WTC11 (cell line): ENCODE measurements at places on chromosomes 11 and 22.

- H3K27me3 ChIP-seq: no peaks in the 10 kb centered on the region; the same call in 1 of the 2 replicates
- no peak for DNase-seq
- no peaks in the 10 kb centered on the region for H3K36me3 ChIP-seq
Observed at GRCh38 chr22:30235687-30236170, 10.8 kb downstream of the LIF start.

DNA sequence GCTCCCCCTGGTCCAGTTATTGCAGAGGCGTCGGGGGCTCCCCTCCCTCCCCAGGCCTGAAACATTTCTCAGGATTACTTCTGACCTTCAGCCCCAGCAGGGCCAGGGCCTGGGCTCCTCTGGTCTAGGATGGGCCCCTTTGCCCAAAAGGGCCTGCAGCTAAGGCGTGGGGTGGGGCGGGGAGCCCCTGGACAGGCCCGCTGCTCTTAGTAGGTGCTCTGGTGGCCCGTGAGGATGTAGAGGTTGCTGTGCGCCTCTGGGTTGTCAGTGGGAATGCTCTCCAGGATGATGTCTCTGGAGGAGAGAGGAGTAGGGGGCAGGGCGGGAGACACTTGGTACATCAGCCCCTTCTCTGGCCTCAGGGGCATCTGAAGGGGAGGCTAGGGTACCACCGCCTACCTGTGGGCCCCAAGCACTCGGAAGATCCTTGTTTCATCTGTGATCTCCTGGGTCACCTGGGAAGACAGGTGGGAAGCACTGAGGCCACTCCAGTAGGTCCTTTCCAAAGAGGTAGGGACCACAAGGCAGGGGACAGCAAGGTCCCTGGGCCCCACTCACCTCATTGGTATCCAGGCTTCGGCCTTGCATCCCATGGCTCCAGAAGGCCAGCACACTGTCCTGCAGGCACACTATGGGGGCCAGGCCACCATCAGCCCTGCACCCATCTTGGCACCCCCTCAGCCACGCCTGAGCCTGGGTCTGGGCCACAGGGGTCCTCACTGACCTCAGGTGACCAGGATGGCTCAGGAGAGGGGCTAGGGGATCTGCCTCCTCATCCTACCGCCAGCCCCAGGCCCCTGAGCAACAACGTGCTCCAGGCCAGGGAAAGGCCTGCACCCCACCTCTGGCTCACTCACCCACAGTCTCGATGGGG is 11.2 kb upstream of the SF1 start:
- no peaks in the 10 kb centered on the region for H3K27me3 ChIP-seq
- no peak for DNase-seq
- H3K4me1 ChIP-seq: no peaks in the 10 kb centered on the region
- H3K4me3 ChIP-seq: no peak overlapping the region
- H3K27ac ChIP-seq: no peak overlapping the region

DNA sequence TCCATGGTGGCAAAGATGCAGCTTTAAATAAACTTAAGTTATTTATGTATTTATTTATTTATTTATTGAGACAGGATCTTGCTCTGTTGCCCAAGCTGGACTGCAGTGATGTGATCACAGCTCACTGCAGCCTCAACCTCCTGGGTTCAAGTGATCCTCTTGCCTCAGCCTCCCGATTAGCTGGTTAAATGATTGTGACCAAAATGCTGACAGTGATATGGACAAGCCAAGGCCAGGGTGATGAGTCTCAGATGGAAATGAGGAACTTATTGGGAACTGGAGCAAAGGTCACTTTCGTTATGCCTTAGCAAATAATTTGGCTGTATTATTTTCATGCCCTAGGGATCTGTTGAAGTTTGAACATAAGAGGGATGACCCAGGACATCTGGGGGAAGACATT is 9.3 kb upstream of the LRP5 start:
- H3K4me3 ChIP-seq: no peak overlapping the region
- no peak for DNase-seq
- H3K4me1 ChIP-seq: no peaks in the 10 kb centered on the region
- no peak overlapping the region for H3K27ac ChIP-seq

GRCh38 chr11:56764976-56765375 is 16.5 kb upstream of the OR9G4 start:
- H3K36me3 ChIP-seq: no peaks in the 10 kb centered on the region
- H3K27ac ChIP-seq: no peak overlapping the region
- DNase-seq: no peak
- no peaks in the 10 kb centered on the region for H3K27me3 ChIP-seq
- H3K4me1 ChIP-seq: no peaks in the 10 kb centered on the region
- no peak overlapping the region for H3K4me3 ChIP-seq

GRCh38 chr11:81495699-81496292 is 1237.9 kb downstream of the FAM181B start:
- no peak overlapping the region for H3K4me3 ChIP-seq
- DNase-seq: no peak
- no peak overlapping the region for H3K27ac ChIP-seq
- H3K36me3 ChIP-seq: no peaks in the 10 kb centered on the region
- peaks cover 46% of the 10 kb centered on the region for H3K4me1 ChIP-seq

- peaks cover 28% of the 10 kb centered on the region for H3K36me3 ChIP-seq
- H3K27ac ChIP-seq: no peak overlapping the region
- H3K27me3 ChIP-seq: peaks cover 23% of the 10 kb centered on the region
- H3K4me1 ChIP-seq: peaks cover 19% of the 10 kb centered on the region
- no peak overlapping the region for H3K4me3 ChIP-seq
Observed at GRCh38 chr22:45491841-45492240, 10.8 kb upstream of the FBLN1 start.

- peak overlapping the region; percentile 85 for H3K27ac ChIP-seq
- peaks cover 51% of the 10 kb centered on the region for H3K4me1 ChIP-seq
- 0 out of 2 replicates have a peak, but pooled peaks cover 3% of the 10 kb centered on the region for H3K36me3 ChIP-seq
- DNase-seq: no peak
- H3K4me3 ChIP-seq: no peak overlapping the region
Observed at GRCh38 chr22:29689206-29689879, 30.5 kb upstream of the CABP7 start.

DNA sequence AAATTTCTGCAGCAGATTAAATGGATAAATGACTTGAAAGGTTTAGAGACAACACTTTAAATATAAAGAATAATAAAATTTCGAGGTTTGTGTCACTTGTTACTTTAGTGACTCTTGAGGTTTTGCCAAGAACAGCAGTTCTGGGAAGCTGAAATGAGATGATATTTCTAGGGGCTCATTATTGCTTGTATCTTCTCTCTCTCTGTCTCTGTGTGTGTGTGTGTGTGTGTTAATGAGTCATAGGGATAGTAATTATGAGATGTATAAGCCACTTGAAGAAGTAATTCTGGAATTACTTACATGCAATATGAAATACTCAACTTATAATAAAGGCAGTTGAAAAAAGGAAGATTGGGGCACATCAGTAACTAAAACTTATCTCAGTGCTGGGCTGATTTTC is 9.6 kb upstream of the OR10G7 start:
- no peaks in the 10 kb centered on the region for H3K27me3 ChIP-seq
- H3K4me1 ChIP-seq: no peaks in the 10 kb centered on the region
- no peak for DNase-seq
- no peak overlapping the region for H3K4me3 ChIP-seq
- H3K27ac ChIP-seq: no peak overlapping the region

- H3K36me3 ChIP-seq: no peaks in the 10 kb centered on the region
- no peak overlapping the region for H3K27ac ChIP-seq
- peaks cover 4% of the 10 kb centered on the region; the same call in 1 of the 2 replicates for H3K27me3 ChIP-seq
- H3K4me3 ChIP-seq: peak overlapping the region; percentile 3; the same call in 1 of the 2 replicates
Observed at GRCh38 chr11:27395556-27396258, 32.7 kb upstream of the CCDC34 start.

GRCh38 chr11:73192272-73192671 is 25.8 kb upstream of the P2RY2 start:
- peak; percentile 5 for DNase-seq
- no peak overlapping the region for H3K27ac ChIP-seq
- H3K4me3 ChIP-seq: no peak overlapping the region
- peaks cover 10% of the 10 kb centered on the region for H3K4me1 ChIP-seq
- no peaks in the 10 kb centered on the region for H3K36me3 ChIP-seq

GRCh38 chr11:72848846-72849466 is 34.7 kb downstream of the ATG16L2 start:
- DNase-seq: peak; percentile 54
- H3K4me3 ChIP-seq: no peak overlapping the region
- H3K27me3 ChIP-seq: no peaks in the 10 kb centered on the region
- no peak overlapping the region for H3K27ac ChIP-seq

GRCh38 chr11:107973641-107974040 is 35.1 kb upstream of the CUL5 start:
- H3K36me3 ChIP-seq: no peaks in the 10 kb centered on the region; the same call in 1 of the 2 replicates
- H3K4me3 ChIP-seq: no peak overlapping the region
- H3K27ac ChIP-seq: no peak overlapping the region
- 0 out of 2 replicates have a peak, but pooled peaks cover 2% of the 10 kb centered on the region for H3K4me1 ChIP-seq
- DNase-seq: no peak

DNA sequence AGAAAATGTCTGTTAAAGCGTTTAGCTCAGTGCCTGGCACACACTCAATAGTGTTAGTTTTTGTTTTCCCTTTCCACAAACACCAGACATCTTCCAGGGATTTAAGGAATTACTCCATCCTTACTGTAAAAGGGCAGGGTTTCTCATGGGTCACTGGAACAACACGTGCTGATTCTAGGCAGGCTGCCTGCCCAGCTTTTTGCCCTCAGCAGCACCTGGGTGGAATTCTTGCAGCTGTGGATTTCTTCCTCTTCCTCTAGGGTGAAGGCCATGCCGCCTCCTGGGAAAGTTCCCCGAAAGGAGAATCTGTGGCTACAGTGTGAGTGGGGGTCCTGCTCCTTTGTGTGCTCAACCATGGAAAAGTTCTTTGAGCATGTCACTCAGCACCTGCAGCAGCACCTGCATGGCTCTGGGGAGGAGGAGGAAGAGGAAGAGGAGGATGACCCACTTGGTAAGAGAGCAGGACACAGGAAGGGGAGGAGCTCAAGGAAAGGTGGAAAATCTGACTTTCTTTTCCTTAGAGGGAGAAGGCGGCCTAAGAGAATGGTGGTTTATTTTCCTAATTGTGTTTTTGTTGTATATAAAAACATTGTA is 5.4 kb downstream of the HINFP start:
- H3K36me3 ChIP-seq: peaks cover 38% of the 10 kb centered on the region
- peaks cover 9% of the 10 kb centered on the region for H3K4me1 ChIP-seq
- H3K4me3 ChIP-seq: no peak overlapping the region
- H3K27me3 ChIP-seq: no peaks in the 10 kb centered on the region

DNA sequence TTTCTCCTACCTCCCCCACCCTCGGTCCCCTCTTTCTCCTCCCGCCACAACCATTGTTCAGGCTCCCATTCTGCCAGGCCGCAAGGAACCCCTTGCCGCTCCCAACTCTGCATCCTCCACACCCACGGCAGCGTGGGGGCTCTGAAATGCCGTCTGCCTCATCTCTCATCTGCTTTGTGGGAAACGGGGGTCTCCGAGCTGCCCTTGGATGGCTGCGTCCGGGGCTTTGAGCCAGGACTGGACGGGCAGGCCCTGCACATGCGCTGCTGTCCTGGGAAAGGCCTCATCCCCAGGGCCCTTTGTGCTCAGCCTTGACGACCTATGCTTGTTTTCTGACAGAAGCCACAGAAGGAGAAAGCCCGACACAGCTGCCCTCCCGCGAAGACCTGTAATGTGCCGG is 8.5 kb downstream of the CRELD2 start:
- peak overlapping the region; percentile 76 for H3K27ac ChIP-seq
- no peak overlapping the region for H3K4me3 ChIP-seq
- H3K36me3 ChIP-seq: peaks cover 6% of the 10 kb centered on the region; the same call in 1 of the 2 replicates
- peaks cover 12% of the 10 kb centered on the region for H3K4me1 ChIP-seq

DNA sequence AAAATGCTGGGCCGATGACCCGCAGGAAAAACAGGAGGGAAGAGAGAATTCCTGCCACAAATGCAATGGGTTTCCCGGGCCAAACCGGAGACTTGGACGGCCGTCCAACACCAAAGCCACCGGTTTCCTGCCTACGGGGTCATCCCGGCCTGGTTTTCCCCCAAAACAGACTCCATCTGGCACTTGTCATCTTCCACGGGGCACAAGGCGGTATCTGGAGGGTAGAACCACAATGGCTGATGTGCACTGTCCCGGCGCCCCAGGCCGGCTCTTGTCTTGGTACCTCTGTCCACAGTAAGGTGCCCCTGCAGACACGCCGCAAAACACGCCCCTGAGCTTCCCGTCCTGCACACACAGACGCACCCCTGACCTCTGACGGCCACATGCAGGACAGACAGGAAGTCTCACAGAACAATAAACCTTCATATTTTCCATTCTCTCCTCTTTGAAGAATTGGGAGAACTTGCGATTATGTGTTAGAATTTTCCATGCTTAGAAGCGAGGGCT is 20.1 kb downstream of the CELSR1 start:
- no peak for DNase-seq
- peaks cover 6% of the 10 kb centered on the region for H3K4me1 ChIP-seq
- H3K36me3 ChIP-seq: no peaks in the 10 kb centered on the region
- H3K27ac ChIP-seq: no peak overlapping the region
- no peak overlapping the region for H3K4me3 ChIP-seq

DNA sequence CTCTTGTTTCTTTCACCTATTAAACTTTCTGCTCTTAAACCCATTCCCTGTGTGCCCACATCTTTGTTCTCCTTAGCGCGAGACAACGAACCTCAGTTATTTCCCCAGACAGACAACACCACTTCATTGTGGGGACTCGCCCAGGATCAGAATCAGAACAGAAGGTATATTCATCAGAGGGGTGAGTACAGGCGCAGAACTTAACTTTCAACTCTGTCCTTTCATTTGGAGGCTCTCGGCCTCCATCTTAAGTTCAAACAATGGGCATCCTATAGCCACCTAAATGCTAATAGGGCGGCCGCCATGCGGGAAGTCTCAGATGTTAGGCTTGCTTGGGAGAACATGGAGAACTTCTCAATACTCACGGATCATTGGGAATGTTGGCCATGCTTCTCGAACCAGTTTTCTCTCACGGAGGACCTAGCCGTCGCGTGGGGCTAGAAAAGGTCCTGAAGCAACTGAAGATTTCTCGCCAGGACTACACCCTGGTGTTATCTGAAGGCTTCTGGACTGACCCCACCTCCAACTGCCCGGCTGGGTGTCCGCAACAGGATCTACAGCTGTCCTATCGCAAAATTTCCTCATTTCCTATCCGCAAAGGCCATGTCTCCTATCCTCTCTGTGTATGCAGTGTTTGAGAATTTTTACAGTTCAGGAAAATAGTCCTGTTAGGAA is 13.4 kb upstream of the HYLS1 start:
- H3K27ac ChIP-seq: no peak overlapping the region
- peak overlapping the region; percentile 44 for H3K4me3 ChIP-seq
- peaks cover 8% of the 10 kb centered on the region for H3K27me3 ChIP-seq
- peaks cover 7% of the 10 kb centered on the region for H3K4me1 ChIP-seq

GRCh38 chr11:74570266-74571061 is 21.9 kb upstream of the POLD3 start:
- no peak overlapping the region for H3K4me3 ChIP-seq
- no peaks in the 10 kb centered on the region for H3K36me3 ChIP-seq
- no peaks in the 10 kb centered on the region for H3K4me1 ChIP-seq

- no peak overlapping the region for H3K27ac ChIP-seq
- peaks cover 25% of the 10 kb centered on the region for H3K36me3 ChIP-seq
- H3K4me3 ChIP-seq: no peak overlapping the region
- no peak for DNase-seq
Observed at GRCh38 chr11:64207256-64208085, 950 bp downstream of the FERMT3 start.

GRCh38 chr11:65291613-65292012 is 23.1 kb upstream of the CDC42EP2 start:
- H3K36me3 ChIP-seq: peaks cover 80% of the 10 kb centered on the region
- DNase-seq: no peak
- H3K4me1 ChIP-seq: peaks cover 5% of the 10 kb centered on the region
- no peaks in the 10 kb centered on the region for H3K27me3 ChIP-seq
